ENCODE measurements at places on chromosomes 13 and 19.

- no peak for ATAC-seq
Observed at GRCh38 chr19:37981785-37982475, 74.9 kb downstream of the SIPA1L3 start.

GRCh38 chr19:30229525-30230174 is 142.5 kb upstream of the ZNF536 start:
- no peak for ATAC-seq

DNA sequence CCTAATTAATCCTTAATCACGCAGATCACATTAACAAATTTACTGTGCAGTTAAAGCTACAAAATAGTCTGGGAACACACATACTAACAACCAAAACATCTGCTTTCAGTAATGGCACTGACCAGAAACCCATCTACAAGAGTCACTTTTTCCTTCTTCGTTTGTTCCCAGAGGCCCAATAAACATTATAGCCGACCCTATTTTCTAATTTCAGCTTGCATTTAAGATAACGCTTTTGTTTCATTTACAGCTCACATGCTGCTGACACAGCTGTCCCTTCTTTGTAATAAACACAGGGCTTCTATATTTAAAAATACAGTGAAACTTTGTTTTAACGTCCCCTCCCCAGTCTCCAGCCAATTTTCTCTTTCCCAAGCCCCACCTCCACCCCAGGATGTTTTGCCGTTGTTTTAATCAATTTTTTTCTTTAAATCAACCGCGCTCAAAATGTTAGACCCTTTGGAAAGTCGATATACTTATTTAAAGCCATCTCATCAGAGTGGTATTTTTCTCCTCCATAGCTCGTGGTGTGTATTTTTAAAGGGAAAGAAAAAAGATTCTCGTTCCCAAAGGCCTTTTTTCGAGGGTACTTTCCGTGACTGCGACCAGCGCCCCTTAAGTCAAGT is 1.7 kb upstream of the WBP4 start:
- no peak for ATAC-seq

DNA sequence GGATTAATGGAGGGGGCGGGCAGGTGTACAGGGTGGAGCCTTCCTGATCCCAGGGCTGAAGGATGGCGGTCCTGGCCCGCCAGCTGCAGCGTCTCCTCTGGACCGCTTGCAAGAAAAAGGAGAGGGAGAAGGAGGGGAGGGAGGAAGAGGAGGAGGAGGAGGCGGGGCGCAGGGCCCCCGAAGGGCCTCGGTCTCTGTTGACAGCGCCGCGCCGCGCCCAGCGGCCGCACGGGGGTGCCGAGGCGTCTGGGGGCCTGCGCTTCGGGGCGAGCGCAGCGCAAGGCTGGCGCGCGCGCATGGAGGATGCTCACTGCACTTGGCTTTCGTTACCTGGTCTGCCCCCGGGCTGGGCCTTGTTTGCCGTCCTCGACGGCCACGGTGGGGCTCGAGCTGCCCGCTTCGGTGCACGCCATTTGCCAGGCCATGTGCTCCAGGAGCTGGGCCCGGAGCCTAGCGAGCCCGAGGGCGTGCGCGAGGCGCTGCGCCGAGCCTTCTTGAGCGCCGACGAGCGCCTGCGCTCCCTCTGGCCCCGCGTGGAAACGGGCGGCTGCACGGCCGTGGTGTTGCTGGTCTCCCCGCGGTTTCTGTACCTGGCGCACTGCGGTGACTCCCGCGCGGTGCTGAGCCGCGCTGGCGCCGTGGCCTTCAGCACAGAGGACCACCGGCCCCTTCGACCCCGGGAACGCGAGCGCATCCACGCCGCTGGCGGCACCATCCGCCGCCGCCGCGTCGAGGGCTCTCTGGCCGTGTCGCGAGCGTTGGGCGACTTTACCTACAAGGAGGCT is at the start of gene PPM1N:
Gene PPM1N, plus strand, starts transcription at position 33 of the 785 bp plus-strand sequence. Its CDS starts 30 bp downstream, at position 63.
- ATAC-seq = peak; percentile 71

- ATAC-seq = no peak
Observed at GRCh38 chr13:93529961-93530360, 303.4 kb downstream of the GPC6 start.

DNA sequence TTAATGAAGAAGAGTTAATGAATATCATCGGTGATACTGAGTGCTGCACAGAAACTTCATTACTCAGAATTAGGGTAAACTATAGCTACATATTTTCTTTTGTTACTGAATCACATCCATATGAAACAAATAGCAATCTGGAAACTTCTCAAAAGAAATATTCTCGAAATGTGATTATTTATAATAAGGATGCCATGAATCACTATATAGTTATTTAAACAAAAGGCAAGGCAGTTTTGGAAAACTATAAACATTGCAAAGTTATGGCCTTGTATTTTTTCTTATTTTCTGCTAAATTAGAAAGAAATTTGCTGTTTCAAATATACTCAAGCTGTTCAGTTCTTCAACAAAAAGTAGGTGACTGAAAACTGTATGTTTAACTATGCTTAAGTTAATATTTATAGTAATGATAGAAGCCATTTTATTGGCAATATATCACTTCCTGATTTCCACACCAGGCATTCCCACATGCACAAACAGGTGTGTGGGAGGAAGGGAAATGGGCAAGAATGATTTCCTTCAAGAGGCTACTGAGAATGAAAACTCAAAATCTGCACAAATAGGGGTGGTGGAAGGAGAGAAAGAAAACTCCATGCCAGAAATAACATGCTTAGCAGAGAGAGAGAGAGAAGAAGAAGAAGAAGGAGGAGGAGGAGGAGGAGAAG is 74.5 kb upstream of the FRY start:
- ATAC-seq = no peak

GRCh38 chr19:41328157-41328841 is 18.3 kb downstream of the CCDC97 start:
- ATAC-seq = peak; percentile 6

DNA sequence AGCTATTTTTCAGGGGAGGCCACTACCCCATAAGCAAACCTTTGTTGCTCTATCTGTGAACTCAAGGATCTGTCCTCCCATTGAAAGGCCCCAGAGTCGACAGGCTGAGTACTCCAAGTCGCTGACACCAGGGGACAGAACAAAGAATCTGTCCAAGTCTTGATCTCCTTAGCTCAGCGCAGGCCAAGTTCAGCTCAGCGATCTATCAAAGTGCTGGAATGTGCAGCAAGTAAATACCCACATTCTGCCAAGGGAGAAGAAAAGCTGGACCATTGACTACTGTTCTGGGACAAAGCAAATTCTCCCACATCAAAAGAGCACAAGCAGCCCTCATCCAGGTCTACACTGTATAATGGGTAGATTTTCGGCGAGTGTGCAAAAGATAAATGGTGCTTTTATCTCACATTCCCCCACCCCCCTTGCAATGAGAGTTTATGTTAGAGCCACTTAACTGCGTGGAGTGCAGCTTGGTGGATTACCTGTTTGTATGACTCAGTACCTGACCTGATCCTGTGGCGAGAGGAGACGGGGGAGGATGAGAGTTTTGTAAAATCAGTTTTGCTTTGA is 391.7 kb upstream of the SGCG start:
- ATAC-seq = peak; percentile 20

DNA sequence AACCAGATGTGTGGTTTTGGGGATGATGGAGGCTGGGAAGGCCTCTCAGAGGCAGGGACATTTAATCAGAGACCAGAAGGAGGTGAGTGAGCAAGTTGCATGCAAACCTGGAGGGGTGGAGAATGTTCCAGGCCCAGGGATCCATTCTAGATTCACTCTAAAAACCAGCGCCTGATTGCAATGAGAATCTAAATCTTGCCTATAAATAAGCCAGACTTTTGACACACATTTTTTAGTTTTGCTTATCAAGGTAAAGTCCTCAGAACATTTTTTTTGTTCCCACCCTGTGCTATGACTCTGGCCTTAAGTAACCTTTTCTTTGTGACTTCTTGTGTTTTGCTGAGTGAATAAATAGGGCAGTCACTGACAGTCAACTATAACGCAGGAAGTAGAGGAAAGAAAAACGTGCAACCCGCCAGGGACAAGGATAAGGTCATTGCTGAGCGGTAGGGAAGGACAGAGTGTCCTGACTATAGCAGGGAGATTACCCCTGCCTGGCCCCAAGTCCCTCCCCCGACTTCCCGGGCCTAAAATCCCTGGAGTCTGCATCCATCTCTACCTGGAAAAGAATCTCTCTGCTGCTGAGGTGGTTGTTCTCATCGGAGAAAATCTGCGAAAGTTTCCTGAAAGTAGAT is 14.4 kb downstream of the RGL3 start:
- ATAC-seq = no peak

DNA sequence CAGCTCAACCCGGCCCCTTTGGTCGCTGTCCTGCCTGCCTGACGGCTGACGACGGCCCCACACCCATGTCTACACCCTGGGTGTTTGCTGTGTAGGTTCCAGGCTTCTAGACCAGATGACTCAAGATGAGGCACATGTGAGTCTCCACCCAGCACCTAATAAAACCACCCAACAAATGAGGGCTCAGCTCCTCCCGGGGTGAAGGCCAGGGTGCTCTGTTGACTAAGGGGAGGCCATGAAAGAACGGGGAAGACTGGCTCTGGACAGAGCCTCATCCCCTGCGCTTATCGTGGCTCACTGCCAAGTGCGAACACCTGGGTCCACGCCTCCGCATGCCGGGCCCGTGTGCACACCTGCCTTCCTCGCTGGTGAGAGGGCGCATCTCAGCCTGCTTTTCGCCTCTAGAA is 39.6 kb downstream of the COL4A2 start:
- no peak for ATAC-seq

- no peak for ATAC-seq
Observed at GRCh38 chr13:93857126-93857525, 622.4 kb downstream of the DCT start.

- ATAC-seq = no peak
Observed at GRCh38 chr13:112687836-112688559, 1.8 kb upstream of the ATP11A start.

DNA sequence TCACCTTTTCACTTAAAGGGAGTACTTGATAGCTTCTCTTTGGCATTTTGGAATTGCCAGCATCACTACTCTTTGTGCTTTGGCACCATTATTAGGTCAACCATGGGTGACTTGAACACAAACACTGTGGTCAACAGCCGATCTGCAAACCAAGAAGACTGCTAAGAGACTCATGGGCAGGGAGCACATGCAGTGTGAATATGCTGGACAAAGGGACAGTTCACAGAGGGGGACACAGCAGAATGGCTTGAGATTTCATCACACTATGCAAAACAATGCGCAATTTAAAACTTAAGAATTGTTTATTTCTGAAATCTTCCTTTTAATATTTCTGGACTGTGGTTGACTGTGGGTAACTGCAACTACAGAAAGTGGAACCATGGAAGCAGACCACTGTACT is 64.4 kb downstream of the LMO7 start:
- ATAC-seq = no peak

GRCh38 chr13:29568731-29569130 is 26.8 kb downstream of the SLC7A1 start:
- ATAC-seq = no peak

DNA sequence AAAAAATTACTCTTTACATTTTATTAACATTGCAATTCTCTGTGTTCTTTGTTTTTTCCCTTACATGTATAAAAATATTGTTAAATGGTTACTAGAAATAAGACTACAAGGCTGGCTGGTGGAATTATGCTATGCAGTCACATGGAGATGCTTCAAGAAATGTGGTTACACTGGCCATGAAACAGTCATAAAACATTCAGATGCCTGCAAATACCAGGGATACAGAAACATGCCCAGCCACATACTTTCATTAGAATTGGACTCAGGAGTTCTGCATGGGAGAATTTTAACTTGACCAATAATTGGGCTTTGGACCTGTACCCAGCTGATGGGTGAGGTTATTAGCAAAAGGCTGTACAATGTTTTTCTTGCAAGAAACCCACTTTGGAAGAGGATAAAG is 1407.7 kb upstream of the SLC10A2 start:
- no peak for ATAC-seq

DNA sequence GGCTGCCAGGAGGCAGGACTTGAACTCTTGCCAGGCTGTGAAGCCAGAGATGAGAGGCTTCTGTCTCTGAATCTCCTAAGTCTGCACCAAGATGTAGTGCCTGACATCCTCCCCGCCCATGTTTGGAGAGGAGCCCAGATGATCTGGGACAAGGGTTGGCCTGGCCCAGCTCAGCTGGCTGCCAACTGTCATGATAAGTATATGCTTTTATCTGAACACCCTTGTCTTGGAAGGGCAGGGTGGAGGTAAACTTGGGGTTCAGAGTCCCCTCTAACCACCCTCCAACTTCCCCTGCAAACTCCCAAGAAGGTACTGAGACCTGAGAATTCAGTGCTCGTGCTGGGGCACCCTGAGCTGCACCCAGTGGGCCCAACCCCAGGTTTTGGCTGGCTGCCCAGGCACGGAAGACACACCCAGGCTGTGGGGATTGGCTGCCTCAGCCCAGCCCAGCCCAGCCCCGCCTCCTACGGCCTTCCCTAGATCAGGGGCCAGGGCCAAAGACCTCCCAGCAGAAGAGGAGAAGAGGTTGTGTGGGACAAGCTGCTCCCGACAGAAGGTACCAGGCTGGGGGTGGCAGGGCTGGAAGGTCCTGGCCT is at the start of gene CYP4F12:
Gene CYP4F12, plus strand, starts transcription at position 508 of the 596 bp plus-strand sequence. CDS start 443 bp downstream, outside the sequence.
- ATAC-seq = peak; percentile 45

- no peak for ATAC-seq
Observed at GRCh38 chr13:33205804-33206221, 79.7 kb downstream of the STARD13 start.

- peak; percentile 75 for ATAC-seq
Observed at GRCh38 chr13:48156466-48156865, 61.6 kb upstream of the MED4 start.

DNA sequence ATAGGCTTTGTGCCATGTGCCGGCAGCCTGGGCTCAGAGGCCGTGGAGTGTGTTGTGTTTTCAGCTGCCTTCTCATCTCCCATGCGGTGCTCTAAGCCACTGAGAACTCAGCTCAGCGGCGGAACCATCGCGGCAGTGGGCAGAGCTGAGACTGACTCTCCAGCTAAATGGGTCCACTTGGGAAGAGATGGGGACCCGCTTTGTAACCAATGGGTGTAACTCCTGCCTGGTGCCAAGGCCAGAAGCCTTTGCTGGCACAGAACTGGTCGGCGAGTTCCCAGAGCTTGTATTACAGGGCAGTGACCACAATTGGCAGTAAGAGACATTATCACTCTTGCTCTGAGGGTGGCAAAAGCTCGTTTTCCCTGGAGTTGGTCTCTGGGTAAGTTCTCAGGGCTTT is 183.0 kb downstream of the STK24 start:
- no peak for ATAC-seq

DNA sequence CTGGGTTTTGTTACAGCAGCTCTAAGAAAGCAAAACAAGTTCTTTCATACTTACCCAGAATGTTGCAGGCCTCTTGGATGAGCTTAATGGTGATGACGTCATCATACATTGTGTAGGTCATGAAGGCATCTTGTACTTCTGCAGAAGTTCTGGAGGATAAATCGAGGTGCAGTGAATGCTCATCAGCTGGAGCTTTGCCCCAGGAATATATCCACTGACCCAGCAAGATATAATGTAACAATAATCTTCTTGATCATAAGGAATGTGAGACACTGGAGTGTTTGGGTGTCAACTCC is 63.0 kb downstream of the C13orf42 start:
- no peak for ATAC-seq

DNA sequence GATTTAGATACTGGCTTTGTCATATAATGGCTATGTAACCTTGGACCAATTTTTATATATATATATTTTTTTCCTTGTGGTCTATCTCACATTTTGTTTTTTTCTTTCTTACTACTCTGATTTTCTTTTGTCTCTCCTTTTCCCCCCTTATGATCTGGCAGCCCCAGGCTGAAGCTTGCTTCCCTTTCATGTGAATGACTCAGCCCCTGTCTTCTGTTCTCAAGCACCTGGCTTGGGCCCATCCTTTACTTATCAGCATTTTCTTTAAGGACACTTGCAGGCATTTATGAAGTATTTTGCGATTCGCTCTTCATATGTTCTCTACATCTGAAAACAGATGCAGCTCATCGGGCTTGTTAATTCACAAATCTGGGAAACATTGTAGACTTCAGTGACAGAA is 163.6 kb downstream of the SPRY2 start:
- ATAC-seq = no peak

Data from stimulated activated memory B cell treated with anti-CD40 and anti-IgM and Interleukin-4, amounts not matched to agents 10 μg/mL and 1 μg/mL and 100 μg/mL, for 72 hours (primary cell).